Stimulated activated CD4-positive, alpha-beta T cell treated with anti-CD3 and anti-CD28 coated beads, Interleukin-12 subunit alpha, Interleukin-12 subunit beta, amount 100 ng/mL, for 48 hours (primary cell): ENCODE measurements at places on chromosomes 6 and 20.

- DNase-seq: no peak
Observed at GRCh38 chr6:37486121-37486839, 13.4 kb downstream of the CCDC167 start.

DNA sequence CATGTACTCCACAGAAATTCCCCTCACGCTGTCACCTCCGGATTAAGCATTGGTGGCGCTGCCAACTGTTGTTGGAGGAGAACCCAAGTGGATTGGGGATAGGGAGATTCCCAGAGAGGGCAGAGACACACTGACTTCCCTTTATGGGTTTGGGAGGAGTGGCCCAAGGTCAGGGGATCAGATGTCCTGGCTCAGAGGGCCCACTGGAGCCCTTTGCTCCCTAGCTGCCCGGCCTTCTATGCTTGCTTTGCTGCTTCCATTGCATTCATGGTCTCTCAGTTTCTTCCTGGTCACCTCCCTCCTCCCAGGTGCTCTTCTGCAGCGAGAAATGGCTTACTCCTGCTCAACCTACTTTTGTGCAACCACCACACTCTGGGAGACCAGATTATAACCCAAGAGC is 14.3 kb downstream of the CUL9 start:
- DNase-seq: no peak

GRCh38 chr6:5025911-5026819 is 22.3 kb upstream of the RPP40 start:
- DNase-seq: no peak

GRCh38 chr6:31270788-31271640 is 878 bp downstream of the HLA-C start:
- peak; percentile 57 for DNase-seq

GRCh38 chr6:50655848-50656453 is 57.4 kb upstream of the TFAP2D start:
- no peak for DNase-seq

DNA sequence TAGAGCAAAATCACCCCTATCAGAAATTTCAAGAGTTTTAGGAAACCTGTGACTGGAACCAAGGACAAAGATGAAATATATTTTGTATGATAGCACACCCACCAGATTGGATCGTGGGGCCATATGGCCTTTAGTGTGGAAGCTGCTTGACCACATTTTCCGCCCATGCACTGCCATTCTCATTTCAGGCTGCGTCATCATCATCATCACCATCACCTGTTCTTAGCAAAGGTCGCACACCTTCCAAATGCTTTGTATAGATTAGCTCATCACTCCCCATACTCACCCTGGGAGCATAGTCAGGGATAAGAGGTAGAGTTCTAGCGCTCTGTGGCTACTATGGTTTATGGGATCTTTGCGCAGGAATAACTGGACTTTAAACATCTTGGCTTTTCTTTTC is 185.7 kb downstream of the MTHFD1L start:
- DNase-seq: no peak

DNA sequence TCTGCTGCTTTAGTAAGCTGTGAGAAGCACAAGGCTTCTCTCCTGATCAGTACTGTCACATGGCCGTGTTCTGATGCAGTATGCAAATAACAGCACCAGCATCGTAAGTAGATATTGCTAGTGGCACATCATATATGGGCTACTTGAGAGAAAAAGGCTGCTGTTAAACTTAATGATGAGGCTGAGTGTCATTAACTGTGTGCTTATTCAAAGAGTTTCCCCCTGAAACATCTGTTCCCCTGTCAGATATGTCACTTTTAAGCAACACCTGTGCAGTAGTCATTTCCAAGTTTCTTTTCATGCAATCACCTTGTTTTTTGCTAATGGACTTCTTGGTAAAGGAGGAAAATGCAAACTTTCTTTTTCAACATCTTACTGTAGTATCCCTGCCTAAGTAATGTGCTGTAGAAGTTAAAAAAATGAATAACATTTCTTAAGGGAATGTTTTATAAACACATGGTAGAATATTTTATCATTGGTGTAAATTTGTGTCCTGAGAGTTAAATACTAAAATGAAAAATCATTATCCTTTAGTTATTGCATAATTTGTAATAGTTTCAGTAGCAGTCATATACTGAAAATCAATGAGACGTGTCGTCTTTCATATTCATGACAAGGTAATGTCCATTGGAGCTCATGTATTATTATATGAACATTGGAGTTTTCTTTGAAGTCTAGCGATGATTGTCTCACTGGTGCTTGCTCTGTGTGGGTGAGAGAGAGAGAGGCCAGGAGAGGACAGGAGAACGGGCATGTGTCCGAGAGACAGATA is 366.3 kb downstream of the CDKAL1 start:
- no peak for DNase-seq

- no peak for DNase-seq
Observed at GRCh38 chr6:90170601-90171000, 126.0 kb downstream of the BACH2 start.
